ENCODE measurements at places on chromosomes 4 and X.

- no peak for DNase-seq
These were observed 373.1 kb upstream of the HS3ST1 start for GRCh38 chr4:11801466-11802446.

DNA sequence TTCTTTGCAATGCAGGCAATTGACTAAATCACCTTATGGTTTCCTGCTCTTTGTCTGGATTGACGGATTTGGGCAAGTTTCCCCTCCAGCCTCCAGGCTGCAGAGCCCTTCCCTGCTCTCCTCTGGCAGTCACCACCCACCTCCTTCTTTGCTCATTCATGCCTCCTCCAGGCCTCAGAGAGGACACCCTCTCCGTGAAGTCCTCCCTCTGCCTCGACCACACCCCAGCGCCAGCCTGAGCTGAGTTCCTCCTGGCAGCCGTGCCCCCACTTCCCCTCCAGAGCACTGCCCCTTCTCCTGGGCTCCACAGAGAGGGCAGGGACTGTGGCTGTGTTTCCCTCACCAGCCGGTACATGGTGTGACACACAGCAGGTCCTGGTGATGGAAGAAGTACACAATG, 53.7 kb downstream of the DCTD start:
- no peak for DNase-seq

DNA sequence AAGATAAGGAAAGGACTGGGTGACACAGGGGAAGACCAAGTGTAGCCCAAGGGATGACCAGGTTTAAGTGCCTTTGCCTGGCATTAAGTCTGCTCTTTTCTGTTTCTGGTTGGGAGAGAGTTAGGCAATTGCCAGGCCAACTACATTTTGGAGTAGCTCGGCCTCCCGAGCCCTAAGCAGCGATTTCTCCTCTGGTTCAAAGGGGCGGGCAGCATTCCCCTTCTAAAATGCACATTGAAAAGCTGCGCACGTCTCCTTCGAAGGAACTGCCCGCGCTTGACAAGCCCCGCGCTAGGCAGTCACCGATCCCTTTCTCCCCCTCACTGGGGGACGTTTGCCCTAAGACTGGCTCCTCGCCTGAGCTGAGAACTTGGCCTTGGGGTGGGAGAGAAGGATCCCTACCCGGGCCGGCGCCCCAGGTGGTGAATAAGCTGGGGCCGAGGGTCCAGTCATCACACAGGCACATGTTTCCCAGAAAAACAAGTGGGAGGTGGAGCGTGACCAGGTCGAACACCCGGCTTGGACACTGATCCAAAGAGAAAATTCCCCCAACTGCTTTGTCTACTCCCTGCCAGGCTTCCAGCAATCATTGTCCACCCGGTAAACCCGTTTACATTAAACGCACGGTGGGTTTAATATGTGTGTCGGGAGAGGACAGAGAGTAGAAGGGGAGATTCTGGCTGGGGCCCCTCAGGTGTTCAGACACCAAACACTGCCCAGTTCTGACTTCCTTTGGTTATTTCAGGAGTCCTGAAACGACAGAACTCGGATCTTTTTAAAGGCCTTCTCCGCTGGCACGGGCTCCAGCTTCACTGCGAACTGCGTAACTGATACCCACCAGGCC, 4.0 kb downstream of the ARX start:
- DNase-seq = no peak

DNA sequence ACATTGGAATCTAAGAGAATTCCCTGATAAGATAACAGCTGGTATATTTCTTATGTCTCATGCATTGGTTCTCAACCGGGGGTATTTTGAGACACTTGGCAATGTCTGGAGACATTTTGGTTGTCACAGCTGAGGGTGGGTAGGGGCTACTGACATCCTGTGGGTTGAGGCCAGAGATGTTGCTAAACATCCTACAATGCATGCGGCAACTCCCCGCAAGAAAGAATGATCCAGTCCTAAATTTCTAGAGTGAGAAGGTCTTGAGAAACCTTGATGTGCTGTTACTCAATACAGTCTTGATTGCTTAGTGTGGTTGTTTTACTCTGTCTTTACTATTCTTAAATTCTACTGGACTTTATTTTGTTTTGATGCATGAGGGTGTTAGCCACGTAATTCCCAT, 287.2 kb downstream of the FRMPD4 start:
- no peak for DNase-seq

DNA sequence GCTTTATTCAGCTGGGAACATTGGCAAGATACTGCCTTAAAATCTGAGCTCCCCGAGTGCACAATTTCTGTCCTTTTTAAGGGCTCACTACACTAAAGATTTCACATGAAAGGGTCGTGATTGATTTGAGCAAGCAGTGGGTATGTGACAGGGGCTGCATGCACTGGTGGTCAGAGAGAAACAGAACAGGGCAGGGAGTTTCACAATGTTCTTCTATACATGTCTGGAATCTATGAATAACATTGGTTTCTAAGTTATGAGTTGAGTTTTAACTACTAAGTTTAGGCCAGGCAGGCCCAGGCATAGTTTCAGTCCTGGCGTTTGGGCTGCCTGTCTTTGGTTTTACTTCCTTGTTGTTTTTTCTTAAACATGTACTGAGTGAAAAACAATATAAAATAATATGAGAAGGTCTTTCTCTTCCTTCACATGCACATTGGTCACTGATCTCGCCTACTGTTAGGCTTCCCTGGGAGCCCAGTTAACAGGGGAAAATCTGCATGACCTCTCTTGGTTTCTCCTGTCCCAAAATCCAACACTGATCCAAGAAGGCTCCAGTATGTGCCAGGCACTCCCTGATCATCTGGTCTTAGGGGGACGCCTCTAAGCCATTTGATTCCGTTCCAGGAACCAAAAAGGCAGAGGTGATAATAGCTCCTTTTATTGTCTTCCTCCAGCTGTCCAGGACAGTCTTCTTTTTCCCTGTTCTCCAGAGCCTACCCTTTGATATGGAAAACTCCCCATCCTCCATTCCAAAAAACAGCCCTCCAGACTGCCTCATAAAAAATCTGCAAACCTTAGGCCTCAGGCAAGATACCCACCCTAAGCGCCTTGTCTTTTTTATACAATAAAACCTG, at the start of gene UGT2B17:
Gene UGT2B17, minus strand, starts transcription at position 51 of the 854 bp plus-strand sequence. CDS start 7,838 bp downstream, outside the sequence.
- DNase-seq = no peak

GRCh38 chrX:21711129-21711847, 46.6 kb downstream of the SMPX start:
- DNase-seq = no peak

GRCh38 chr4:121822796-121823504, 733 bp downstream of the CCNA2 start:
- no peak for DNase-seq

- no peak for DNase-seq
These were observed 107.8 kb upstream of the MYOZ2 start for GRCh38 chr4:119027811-119028210.

DNA sequence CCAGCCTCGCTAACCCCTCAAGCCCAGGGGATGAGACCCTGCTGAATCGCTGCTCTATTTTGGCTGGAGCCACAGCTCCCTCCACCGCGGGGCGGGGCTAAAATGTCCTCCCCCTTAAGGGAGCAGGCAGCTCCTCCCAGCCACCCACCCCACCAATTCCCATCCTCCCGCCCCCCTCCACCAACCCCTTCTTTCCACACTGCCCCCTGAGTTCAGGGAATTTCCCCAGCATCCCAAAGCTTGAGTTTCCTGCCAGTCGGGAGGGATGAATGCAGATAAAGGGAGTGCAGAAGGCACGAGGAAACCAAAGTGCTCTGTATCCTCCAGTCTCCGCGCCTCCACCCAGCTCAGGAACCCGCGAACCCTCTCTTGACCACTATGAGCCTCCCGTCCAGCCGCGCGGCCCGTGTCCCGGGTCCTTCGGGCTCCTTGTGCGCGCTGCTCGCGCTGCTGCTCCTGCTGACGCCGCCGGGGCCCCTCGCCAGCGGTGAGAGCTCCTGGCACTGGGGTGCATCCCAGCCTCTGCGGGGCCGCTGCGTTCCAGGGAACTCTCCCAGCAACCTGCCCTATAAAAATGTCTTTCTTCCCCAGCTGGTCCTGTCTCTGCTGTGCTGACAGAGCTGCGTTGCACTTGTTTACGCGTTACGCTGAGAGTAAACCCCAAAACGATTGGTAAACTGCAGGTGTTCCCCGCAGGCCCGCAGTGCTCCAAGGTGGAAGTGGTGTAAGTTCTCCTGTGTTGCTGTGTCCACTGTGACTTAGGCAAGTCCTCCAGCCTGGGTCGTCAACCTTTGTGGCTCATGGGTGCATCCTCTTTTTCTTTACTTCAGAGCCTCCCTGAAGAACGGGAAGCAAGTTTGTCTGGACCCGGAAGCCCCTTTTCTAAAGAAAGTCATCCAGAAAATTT, at the start of gene CXCL6:
Gene CXCL6, plus strand, starts transcription at position 306 of the 907 bp plus-strand sequence. Its CDS starts 73 bp downstream, at position 379.
- no peak for DNase-seq
